ENCODE measurements at places on chromosomes 16 and 17.

GRCh38 chr16:59169168-59169567, 435.1 kb upstream of the GOT2 start:
- no peak for DNase-seq

DNA sequence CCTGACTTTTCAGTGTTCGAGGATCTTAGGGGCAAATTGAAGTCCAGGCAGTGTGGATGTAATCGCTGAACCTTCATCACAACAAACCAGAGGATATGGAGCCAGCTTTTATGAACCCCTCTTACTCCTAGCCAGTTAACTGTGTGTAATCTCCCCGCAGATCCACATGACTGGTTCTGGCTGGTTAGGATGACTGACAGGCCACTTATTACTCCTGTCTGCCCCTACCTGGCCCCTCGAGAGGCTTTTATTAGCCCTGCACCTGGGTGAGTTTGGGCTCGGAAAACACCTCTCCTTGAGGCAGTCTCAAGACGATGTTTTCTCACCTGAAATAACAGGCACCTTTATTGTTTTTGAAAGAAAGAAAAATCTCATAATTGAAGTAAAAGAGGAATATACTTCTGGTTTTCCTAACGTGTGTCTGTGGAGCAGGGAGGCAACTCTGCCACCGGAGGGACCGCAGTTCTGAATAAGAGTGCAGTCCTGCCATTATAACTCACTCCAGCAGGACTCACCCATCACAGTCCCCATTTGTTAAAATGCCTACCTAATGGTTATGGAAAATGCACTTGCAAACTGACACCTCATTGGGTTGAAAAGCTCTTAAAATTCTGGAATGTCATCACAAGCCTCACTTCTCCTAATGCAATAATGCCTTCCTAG, 291.9 kb upstream of the N4BP1 start:
- DNase-seq = no peak

DNA sequence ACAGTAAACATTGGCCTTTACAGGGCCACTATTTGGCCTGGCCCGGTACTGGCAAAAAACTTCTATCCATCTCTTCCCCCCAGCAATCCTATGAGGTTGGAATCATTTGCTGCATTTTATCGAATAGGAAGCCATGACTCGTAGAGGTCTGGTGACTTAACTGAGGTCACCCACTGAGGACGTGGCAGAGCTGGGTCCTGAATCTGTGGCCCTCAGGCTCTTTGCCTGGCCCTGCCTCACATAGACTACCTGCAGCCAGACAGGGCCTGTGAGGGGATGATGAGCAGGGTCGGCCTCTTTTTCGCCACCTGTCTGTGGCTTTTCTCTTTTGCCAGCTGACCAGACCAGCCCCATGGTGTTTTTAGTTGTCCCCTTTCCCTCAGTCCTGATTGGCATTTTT, 1.9 kb downstream of the PPP4C start:
- no peak for DNase-seq

DNA sequence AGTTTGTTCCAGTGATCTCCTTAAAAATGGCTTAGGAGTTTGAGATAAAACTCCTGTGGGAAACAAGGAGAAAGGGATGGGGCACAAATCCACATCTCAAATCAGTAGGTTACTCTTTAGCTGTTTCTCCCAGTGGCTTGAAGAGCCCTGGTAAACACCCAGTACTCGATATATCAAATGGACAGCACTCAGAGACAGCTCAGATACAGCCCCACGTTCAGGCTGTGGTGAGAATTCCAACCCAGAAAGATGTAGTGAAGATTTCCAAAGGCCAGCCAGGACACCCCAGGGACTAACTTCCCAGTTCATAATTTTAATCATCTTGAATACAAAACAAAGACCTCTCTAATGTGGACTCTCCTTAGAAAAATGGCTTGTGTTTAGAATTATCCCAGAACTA, 6.4 kb upstream of the VEZF1 start:
- no peak for DNase-seq

GRCh38 chr17:6831661-6832263, at the start of gene TEKT1:
Gene TEKT1, minus strand, starts transcription at chr17:6831729. Its CDS starts 1,353 bp downstream, at chr17:6830376.
- DNase-seq = peak; percentile 44

- DNase-seq = no peak
These were observed 10.2 kb downstream of the GABARAPL2 start for GRCh38 chr16:75576384-75576811.

GRCh38 chr17:45316434-45317110, at the start of gene MAP3K14:
Gene MAP3K14, minus strand, starts transcription at chr17:45317020. Its CDS starts 26,275 bp downstream, at chr17:45290745.
- no peak for DNase-seq

GRCh38 chr16:11413907-11414595, 68.8 kb downstream of the RMI2 start:
- no peak for DNase-seq

Measured in stimulated activated CD8-positive, alpha-beta memory T cell treated with anti-CD3 and anti-CD28 coated beads, Interleukin-15, amount 100 ng/mL, for 4 hours (primary cell).